ENCODE measurements at places on chromosomes 11 and 22.

GRCh38 chr11:46944356-46945075 lies 8.0 kb downstream of the CSTPP1 start:
- no peak for DNase-seq

DNA sequence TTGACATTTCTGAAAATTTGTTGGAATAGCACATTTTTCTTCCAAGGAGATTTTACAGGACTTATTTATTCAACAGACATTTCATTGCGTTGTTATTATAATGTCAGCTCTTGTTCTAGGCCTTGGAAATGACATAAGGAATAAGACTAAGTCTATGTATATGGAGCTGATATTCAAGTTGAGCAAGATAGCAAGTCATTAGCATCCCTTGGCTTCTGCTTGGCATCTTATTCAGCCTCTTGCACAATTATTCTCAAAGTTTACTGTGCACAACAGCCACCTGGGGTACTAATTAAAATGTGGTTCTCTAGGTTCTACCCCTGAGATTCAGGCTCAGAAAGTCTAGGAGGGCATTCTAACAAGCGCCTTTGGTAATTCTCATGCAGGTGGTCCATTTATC lies 304.8 kb upstream of the DDI1 start:
- DNase-seq = no peak

DNA sequence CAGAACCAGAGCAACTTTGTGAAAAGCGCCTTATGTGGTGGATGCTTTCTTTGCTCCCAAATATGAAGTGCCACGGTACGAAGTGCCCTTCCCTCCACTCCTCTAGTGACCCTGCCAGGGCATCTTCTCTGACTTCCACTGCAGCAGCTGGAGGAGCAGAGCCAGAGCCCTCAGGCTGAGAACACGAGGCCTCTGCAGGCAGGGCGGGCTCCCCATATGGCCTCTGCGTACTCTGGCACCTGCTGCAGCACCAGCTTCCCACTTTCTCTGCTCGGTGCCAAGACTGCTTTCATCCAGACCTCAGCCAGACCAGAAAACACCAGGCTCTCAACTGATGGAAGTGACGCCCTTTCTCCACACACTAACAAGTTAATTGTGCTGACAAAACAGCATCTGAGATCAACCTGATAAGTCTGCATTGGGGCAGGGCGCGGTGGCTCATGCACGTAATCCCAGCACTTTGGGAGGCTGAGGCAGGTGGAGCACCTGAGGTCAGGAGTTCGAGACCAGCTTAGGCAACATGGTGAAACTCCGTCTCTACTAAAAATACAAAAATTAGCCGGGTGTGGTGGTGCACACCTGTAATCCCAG lies 12.8 kb downstream of the UFD1 start:
- no peak for DNase-seq

DNA sequence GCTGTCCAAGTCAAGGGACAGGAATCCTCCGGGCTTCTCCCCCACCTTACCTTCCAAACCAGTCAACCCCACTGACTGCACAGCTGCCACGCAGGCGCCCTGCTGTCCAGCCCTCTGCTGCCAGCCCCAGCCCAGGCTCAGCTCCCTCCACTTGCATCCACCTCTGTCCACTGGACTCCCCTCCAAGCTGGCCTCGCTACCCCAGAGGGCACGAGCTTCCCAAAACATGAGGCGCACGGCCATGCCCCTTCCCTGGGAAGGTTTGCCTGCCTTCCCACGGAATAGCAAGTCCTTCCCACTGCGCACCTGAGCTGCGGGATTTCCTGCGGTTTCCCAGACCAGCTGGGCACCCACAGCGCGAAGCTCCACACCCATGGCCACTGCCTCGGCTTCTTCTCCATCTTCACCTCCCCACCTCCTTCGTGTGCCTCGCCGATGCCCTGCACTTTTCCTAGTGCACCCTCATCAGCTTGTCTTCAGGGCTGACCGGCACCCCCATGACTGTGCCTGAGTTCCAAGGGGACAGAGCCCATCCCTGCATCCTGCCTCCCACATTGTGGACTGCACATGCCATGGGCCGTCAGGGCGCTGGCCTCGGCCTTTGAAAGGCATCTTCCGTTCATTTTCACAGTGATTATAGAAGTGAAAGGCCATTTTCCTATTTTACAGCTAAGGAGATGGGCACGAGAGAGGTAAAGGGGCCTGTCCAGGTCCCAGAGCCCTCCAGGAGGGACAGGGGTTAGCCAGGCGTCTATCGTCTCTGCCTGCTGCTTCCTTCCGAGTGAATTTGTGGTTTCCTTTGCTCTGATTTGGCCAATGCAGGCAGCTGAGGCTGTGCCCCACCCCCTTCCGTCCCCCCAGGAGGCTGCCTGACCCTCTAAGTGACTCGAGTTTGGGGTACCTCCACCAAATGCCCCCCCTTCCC lies 16.4 kb downstream of the IFITM10 start:
- DNase-seq = no peak

- no peak for DNase-seq
These were observed 43.8 kb downstream of the CHST1 start for GRCh38 chr11:45621588-45621987.

DNA sequence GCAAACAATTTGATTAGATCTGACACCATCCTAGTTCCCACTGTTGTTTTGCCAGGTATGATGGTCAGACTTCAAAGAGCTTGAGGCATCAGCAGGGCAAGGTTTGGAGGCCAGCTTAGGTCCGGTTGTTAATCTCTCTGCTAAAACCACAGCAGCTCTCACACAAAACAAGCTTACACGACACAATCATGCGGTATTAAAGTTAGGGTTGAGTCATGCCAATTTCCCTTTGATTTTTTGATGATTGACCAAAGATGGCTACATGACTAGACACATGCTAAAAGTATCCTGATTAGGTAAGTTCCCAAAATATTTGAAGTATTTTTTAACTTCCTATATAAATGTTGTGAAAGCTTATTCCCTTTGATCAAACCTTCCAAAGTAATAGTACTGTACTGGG lies 145.9 kb downstream of the ELP4 start:
- DNase-seq = no peak

GRCh38 chr22:46079861-46080821 lies 70.2 kb upstream of the PPARA start:
- peak; percentile 88 for DNase-seq

GRCh38 chr11:106292526-106292925 lies 215.1 kb downstream of the AASDHPPT start:
- DNase-seq = no peak

DNA sequence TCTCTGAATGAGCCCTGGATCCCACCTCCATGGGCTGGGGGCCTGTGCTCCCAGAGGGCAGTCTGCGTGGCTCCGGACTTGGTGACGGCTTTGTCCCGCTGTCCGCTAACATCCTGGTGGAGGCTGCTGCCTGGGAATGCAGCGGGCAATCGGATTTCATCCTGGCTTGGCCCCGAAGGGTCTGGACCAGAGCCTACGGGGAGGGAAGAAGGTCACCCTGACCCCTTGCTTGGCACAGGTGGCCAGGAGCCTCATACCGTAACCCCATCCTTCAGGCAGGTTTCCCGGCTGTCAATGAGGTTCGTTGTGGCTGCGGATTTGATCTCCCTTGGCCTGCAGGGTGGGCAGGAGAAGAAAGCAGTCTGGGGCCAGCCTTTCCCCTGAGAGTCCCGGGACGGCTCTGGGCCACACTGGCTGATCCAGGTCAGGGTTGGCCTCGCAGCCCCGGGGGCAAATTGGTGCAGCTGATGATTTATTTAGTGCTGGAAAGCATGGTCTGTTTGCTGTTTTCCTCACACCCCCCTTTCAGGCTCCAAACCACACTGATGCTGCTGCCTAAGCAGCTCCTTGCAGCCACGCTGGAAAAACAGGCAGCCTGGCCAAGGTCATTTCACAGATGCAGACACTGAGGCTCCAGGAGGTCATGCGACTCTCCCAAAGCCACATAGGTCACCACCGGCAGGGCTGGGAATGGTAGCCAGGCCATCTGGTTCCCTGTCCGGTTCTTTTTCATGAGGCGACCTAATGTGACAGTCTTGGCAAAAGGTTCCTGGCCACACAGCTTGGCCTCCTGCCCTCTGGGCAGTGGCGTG lies 15.0 kb downstream of the PRDM11 start:
- no peak for DNase-seq

- no peak for DNase-seq
These were observed 31.7 kb upstream of the SHISAL1 start for GRCh38 chr22:44344407-44344806.

- no peak for DNase-seq
These were observed 9.7 kb downstream of the PDGFB start for GRCh38 chr22:39234867-39235687.

DNA sequence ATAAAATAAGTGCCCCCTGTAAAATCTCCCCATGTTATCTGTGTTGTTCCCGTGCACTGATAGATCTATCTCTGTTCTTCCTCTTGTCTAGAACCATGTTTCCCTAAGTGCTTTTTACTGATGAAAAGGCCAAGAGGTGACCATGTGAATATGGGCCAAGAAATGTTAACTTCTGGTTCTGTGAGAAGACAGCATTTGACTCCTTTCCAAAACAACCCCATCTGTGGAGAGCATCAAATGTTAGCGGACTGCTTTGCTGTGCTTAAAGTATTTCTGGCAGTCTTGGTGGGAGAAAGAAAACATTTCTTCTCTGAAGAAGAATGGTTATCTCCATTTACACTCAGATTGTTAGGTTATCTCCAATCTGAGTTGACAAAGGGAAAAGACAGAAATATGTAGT lies 58.6 kb upstream of the GUCY1A2 start:
- no peak for DNase-seq

GRCh38 chr11:57638005-57638781 lies 11.5 kb downstream of the YPEL4 start:
- peak; percentile 99 for DNase-seq

DNA sequence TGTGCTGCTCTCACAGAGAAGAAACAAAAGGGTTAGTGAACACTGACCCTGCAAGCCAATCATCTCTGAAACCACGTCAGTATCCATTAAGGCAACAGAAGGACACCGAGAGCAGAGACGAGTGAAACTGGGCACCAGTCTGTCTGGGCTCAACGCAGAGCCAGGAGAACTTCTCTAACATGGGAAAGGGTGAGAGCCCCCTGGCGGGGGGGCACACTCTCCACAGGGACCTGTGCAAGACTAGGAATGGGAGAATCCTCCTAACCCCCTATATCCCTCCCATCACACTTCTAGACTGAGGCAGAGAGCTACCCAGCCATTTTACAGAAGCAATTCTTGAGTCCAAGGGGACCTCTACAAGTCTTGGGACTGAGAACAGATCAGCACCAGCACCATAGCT lies 285.8 kb downstream of the SOX6 start:
- no peak for DNase-seq

GRCh38 chr22:40014667-40015248 lies 20.0 kb downstream of the FAM83F start:
- DNase-seq = no peak

GRCh38 chr22:50016308-50016987 lies 3.9 kb upstream of the IL17REL start:
- no peak for DNase-seq

DNA sequence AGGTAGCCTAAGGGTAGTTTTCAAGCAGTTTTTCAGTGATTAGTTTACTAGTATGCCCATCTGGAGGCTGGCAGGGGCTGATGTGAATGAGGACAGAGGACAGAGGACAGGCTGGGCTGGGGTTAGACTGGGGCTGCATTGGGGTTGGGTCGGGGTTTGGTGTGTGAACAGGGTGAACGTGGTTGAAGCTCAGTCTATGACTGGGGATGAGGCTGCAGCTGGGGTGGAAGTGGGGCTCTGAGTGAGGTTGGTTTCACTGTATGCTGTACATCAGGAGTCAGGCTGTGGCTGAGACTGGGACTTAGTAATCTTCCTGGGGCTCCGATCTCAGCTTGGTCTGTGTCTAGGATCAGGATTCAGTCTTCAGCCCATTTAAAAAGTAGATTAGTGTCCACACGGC lies 451 bp downstream of the OR51E1 start:
- no peak for DNase-seq

DNA sequence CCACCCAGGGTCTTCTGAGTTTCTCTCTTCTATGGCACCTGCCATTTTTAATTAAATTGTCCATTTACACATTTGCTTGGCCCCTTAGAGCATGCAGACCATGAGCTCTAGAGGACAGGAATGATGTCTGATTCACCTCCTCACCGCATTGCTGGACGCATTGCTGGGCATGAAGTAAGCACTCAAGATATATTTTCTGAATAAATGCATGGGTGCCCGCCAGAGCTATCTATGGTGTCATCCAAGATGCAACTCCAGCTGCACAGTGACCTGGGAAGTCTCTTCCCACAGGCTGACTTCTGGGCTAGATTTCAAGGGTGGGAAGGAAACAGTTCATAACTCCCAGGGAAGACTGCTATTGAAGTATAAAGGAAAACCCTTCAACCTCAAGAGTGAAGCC lies 66.6 kb upstream of the ASPHD2 start:
- no peak for DNase-seq

DNA sequence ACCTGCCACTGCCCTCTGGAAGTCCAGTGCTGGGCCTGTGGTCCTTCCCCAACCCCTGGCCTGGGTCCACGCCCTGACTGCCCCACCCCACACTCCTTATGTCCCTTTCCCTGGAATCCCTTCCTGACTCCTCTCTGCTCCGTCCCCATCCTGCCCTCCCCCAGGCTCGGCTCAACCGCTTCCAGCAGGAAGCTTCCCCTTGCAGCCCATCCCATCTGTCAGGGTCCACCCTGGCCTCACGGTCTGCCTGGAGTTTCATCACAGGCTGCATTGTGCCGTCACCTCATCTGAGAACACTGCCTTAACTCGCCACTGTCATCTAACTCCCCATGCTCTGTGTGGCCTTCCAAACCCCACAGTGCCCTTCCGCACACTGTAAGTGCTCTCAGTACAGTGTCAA lies 64.3 kb downstream of the NAT10 start:
- DNase-seq = no peak

- DNase-seq = peak; percentile 100
These were observed at the start of gene PACSIN2 for GRCh38 chr22:43014869-43015676. Gene PACSIN2, minus strand, starts transcription at chr22:43015149. Its CDS starts 103,069 bp downstream, at chr22:42912080.
